ENCODE measurements at places on chromosomes 1 and 21.

- DNase-seq, result no peak
Observed at GRCh38 chr1:21691739-21692138, 22.6 kb upstream of the RAP1GAP start.

DNA sequence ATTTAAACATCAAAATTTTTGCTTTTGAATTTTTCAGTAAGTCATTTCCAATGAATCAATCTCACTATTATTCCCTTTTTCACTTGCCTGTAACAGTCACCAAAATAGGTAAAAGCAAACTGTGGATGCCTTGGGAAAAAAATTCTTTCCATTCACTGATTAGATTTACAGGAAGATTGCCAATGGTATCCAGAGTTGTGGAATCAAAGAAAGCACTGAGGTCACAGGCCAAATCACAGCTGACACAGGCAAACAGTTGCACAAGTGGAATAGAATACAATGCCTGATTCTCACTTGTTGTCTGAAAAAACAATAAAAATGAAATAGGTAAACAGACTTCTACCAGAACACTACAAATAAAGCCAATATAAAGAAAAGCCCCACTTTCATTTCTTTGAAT is 48.4 kb downstream of the LTN1 start:
- DNase-seq, result no peak

DNA sequence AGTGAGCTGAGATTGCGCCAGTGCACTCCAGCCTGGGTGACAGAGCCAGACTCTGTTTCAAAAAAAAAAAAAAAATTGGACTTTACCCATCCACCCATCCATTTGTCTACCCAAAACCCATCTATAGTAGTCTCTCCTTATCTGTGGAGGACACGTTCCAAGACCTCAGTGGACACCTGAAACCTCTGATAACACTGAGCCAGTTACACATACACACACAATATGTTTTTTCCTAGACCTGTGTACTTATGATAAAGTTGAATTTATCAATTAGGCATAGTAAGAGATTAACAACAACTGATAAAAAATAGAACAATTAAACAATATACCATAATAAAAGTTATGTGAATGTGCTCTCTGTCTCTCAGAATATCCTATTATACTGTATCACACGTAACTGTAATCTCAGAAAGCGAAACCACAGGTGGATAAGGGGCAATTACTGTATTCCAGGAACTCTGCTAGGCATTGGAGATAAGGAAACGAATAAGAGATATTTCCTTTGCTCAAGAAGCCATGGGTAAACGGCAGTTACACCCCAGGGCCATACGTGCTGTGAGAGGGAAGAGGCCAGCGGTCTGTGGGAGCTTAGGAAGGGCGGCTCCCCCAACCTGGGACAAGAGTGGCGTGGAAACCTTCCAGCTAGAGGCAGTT is 84.2 kb upstream of the DISP3 start:
- DNase-seq, result no peak

GRCh38 chr1:39160703-39161102 is 43.8 kb upstream of the MACF1 start:
- DNase-seq, result no peak

DNA sequence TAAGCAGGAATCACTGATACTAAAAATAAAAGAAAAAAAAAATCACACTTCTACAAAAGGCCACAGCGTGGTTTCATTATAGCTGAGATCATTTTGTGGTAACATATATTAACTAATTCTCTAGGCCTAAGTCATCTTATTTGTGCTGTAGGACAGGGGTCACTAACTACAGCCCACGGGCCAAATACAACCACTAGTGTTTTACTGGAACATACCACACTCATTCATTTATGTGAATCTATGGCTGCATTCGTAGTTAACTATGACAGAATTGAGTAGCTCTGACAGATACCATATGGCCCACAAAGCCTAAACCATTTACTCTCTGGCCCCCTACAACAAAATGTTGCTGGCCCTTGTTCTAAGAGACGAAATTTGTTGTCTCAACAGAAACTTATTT is 224.4 kb downstream of the VAV3 start:
- DNase-seq, result no peak

Data from nephron progenitor cell (in vitro differentiated cells).